Placental pericyte (primary cell): ENCODE measurements at places on chromosomes 16 and 17. TPM values are rescaled to one million over a fixed set of nuclear protein-coding genes. Genes with fewer than 3 reads are reported as not detected.

The ADAD2 gene
- total RNA-seq = not detected in 2 replicates

The GFAP gene
- 0.57 and 1.1 TPM in 2 replicates for total RNA-seq

The SOCS1 gene
- 10.5 and 12.2 TPM in 2 replicates for total RNA-seq

The TMEM235 gene
- total RNA-seq = not detected in 2 replicates

The CCL14 gene
- total RNA-seq = not detected in 2 replicates

The WNT9B gene
- not detected in 2 replicates for total RNA-seq

The KRTAP4-5 gene
- total RNA-seq = not detected in 2 replicates
